Stimulated activated CD4-positive, alpha-beta T cell treated with anti-CD3 and anti-CD28 coated beads, Interleukin-12 subunit alpha, Interleukin-12 subunit beta, amount 100 ng/mL, for 24 hours (primary cell): ENCODE measurements at places on chromosomes 7 and 10.

DNA sequence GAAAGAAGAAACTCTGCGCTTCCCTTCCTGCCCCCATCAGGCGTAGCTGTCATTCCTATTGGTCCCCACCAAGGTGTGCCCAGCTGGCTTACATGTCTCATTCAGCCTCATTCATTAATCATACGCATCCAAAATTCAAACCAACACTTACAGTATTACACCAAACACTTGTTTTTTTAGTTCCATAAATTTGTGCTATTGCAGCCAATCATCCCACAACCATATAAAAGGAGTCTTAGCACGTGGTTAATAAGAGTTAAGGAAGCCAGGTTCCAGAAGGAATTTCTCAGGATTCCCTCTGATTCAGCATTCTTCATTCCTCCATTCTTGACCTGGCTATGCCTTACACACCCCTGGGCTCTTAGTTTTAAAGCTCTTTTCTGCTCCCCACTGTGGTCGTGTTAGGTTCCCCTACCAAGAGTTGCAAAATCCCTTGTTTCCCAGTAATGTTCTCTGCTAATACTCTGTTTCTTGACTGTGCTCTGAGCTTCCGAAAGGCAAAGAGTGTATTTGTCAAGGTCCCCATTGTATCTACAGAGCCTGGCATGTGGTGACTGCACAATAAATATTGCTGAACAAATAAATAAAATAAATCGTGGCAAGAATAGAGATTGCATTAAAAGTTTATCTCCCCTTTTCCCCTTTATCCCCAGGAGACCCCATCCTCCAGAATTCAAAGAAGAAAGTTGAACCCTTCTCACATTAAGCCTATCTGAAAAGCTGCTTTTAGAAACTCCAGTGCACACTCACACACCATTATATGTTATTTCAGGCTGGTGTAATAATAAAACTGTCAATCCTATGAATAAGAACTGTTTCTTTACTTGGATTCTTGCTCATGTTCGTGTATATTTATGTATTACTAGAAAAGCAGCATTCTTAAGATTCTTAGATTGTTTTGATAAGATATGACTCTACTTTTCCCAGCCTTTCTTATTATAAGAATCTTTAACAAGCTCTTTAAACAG, 514.4 kb downstream of the INHBA start:
- no peak for DNase-seq

DNA sequence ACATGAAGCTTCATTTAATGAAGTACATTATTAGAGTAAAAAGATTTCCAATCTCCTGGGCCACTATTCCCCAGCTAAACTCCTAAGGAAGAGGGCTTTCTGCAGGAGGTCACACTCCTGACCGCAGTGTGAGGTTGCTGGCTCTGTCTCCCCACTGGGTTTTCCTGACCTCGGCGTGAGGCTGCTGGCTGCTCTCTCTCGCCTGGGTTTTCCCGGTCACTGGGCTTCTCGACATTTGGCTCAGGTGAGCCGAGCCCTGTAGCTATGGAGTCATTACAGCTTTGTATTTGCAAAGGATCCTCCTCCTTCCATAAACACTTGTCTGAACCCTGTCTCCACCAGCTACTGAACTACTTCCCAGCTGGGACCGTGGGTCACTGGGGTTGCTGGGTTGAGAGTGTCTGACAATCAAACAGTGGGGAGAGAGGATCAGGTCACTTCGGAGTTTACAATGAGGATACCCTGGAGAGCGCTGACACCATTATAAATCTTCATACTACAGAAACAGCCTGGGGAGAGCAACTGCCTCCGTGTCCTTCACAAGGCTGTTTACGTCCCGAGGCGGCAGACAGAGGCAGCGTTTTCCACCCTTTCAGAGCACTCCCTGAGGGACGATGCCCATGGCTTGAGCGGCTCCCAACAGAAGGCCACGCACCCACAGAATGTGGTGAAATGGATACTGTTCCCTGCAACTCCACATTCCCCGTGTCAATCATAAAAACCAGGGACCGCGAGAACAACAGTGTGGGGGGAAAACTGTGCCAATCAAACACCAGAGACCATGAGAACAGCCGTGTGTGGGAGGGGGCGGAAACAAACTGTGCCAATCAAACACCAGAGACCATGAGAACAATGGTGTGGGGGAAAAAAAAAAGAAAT, 226.2 kb downstream of the ZMYND11 start:
- no peak for DNase-seq

DNA sequence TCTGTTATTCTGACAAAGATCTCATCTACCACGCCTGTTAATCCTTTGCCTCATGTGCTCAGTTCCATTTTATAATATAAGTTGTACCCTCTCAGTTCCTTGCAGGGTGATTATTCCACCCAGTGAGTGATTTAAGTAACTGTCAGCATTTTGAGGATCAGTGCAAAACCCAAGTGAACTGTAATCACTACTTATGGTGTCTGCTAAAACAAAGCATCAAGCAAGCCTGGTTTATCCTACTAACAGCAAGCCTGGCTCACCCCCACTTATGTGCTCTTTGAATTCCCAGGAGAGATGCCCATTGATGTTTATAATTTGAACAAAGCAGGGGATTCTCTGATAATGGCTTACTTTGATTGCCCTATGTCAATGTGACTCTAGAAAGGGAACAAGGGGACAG, 186.8 kb upstream of the LRGUK start:
- no peak for DNase-seq

GRCh38 chr10:124705381-124705740, 38.8 kb downstream of the FAM53B start:
- no peak for DNase-seq

GRCh38 chr7:47181746-47182361, 400.1 kb downstream of the TNS3 start:
- DNase-seq: no peak

GRCh38 chr10:2244471-2244870, 507.1 kb upstream of the ADARB2 start:
- DNase-seq: no peak

DNA sequence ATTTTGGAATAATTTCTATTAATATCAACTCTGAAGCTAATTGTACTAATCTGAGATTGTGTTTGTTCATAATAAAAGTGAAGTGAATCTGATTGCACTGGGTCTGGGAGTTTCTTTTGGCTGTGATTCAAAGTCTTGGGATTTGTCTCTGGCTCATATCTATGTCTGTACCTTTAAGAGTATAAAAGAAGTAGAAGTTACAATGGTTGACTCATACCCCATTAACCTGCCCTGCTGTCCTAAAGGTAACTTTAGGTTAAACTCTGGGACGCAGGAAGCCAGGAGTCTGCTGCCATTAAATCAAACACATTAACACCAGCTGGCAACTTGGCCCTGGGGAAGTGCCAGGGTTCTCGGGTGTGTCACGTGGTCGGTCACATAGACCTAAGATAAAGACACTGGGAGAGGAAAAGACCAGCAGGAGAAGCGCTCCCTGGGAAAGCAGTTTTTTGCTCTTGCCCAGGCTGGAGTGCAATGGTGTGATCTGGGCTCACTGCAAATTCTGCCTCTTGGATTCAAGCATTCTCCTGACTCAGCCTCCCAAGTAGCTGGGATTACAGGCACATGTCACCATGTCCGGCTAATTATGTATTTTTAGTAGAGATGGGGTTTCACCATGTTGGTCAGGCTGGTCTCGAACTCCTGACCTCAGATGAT, 17.8 kb downstream of the SCD start:
- DNase-seq: no peak

GRCh38 chr10:8060010-8060703, 5.7 kb downstream of the GATA3 start:
- DNase-seq: no peak

DNA sequence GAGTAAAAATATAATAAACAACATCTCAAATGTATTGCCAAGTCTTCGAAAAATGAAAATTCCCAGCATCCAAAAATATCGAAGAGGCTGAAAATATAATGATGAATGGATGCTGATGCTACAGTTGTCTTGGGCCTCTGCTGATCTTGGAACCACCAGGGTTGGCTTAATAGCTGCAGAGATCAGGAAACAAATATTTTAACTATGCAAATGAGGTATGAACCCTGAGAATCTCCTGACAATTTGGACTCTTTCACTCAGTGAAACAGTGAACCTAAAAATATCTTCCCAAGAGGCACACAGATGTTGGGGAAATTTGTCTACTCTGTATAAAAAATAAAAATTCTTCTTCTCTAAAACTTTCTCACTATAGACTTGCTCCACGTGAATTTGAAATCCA, 97.7 kb upstream of the EGFR start:
- no peak for DNase-seq

DNA sequence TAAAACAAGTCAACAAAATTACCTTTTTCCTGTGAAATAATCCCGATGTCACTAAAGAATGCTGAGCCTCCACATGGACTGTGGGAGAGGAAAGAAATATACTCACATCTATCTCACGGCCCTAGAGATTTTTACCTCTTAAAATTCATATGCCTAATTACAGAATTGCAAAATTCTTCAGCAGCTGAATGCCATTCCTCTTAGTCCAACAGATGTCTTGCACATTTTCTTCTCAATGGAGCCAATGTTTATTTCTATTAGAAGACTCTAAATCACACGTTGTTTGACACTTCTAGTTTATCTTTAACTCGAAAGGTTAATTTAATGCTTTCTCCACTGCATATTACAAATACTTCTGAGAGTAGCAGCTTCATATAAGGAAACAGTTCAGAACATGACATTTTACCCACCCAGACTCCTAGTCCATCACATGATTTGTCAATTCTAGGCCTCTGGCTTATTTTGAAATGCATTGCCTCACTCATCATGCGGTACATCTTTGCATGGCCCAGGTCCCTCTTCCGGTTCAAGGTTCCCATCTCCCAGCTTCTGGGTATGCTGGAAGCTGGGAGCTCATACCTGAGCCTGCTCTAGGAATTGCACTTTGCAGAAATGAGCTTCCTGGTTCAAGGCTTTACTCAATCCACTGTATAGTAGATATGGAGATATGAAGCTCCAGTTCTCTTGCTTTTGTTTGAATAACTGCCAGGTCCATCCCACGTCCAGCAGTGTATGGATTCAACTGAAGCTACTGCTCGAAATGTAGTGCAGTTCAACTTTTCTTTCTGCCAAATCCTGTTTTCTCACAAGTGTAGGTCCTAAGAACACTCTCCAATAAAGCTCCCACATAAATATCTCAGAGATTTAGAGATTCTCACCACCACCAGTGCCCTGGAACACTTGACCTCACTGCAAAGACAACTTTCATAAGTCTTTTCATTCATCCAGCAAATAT, 306.2 kb downstream of the GPR37 start:
- DNase-seq: no peak

DNA sequence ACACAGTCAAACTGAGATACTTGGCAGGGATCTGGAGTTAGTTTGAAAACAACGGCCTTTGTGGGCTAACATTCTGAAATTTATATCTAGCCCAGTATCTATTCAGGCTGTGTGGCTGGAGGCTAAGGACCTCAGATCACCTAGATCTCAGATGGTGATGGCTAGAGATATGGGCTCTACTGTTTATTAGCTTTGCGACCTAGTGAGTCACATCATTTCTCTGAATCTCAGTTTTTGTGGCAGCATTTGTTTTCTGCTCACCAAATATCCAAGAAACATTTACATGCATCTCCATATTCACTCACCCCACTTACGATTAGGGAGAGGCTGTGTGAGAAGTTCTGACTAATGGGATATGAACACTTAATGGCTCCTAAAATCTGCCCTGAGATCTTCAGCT, 503.9 kb downstream of the KIF20B start:
- DNase-seq: no peak

- no peak for DNase-seq
Observed at GRCh38 chr10:26755443-26755903, 58.0 kb downstream of the PDSS1 start.

DNA sequence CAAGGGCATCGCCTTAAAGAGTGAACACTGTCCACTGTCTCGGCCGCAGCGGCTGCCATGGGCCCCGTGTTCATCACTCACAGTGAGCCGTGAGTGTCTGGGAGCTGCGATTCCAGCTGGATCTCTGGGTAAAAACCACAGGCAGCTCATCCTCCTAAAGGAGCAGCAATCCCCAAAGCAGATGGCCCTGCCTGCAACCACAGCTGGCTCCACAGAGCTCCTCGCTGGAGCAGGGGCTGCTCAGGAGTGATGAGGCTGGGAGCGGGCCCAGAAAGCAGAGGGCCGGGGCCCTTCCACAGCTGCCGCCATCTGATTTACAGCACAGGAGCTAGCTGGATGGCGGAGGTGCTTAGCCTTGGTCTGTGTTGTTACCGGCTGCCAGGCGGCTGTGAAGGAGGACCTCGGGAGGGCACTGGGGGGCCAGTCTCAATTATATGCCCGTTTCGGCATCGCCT, 6.6 kb upstream of the TMEM184A start:
- DNase-seq: no peak

DNA sequence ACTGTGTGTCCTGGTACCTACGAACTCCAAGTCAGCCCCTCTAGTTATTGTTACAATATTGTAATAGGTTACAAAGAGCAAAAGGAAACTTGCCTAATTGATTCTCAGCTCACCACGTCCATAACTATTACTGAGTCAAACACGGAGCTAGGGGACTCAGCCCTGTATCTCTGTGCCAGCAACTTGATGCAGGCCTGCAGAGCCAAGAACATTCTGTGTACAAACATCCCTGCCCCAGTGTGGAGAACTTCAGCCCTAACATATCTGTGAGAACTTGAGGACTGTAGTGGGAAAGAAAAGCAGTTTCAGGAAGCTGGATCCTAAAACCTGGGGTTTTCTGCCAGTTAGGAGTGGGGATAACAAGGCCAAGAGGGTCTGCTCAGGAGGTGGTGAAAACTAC, 114.9 kb upstream of the PRSS58 start:
- DNase-seq: no peak

- no peak for DNase-seq
Observed at GRCh38 chr10:132685101-132685891, 100.7 kb downstream of the NKX6-2 start.

DNA sequence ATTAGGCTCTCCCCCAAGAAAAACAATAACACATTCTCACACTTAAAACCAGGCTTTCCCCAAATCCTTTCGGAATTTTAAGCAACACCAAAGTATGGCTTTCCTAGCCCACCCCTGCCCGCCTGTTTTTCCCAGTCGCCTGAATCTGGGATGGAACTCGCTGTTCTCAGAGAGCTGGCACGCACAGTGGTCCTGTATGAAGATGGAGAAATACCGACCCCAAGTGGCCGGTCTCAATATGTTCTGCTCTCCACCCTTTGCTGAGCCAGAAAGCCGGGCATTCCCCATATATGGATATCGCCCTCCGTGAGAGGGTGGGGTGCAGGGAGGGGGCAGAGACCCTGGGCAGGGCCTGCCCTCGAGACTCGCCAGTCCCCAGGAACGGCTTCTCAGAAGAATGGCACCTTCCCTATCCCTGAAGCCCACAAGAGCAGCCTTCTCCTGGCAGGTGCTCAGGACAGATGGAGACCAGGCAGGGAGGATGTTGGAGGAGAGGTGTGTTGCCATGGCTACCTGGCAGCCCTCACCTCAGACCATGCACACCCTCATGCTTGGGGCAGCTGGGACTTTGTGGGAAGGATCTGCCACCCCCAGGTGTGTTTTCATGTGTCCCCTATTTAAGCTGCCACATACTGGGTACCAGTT, 3.4 kb downstream of the TACR2 start:
- DNase-seq: no peak

- DNase-seq: no peak
Observed at GRCh38 chr10:70132098-70133029, at the start of gene AIFM2. Gene AIFM2 (minus strand): TSS chr10:70132825. CDS start chr10:70124084, 8,741 bp downstream.
